ENCODE measurements at places on chromosomes 3 and 15.

- DNase-seq = no peak
Measured at GRCh38 chr15:40927495-40927872, 1.7 kb upstream of the DLL4 start.

GRCh38 chr15:69668039-69668705, 215.6 kb downstream of the RPLP1 start:
- peak; percentile 73 for DNase-seq

DNA sequence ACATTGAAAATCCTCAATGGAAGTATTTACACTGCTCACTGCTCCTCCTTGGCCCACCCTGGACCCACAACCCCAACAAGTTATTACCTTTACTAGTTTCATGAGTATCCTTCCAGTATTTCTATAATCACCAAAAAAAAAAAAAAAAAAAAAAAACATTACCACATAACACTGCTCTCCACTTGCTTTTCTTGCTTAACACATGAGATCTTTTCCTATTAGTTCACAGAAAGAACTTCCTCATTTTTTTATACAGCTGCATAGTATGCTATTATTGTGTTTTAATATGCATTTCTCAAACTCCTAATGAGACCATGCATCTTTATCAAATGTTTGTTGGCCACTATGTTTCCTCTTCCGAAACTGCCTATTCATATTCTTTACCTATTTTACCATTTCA, 14.6 kb downstream of the GABPB1 start:
- DNase-seq = no peak

GRCh38 chr15:45635191-45635638, 386 bp downstream of the SQOR start:
- peak; percentile 91 for DNase-seq

- DNase-seq = no peak
Measured at GRCh38 chr3:64318001-64318400, 92.7 kb upstream of the PRICKLE2 start.

GRCh38 chr15:96896766-96897165, 566.3 kb downstream of the NR2F2 start:
- no peak for DNase-seq

- no peak for DNase-seq
Measured at GRCh38 chr3:188979669-188980310, 192.0 kb upstream of the TPRG1 start.

DNA sequence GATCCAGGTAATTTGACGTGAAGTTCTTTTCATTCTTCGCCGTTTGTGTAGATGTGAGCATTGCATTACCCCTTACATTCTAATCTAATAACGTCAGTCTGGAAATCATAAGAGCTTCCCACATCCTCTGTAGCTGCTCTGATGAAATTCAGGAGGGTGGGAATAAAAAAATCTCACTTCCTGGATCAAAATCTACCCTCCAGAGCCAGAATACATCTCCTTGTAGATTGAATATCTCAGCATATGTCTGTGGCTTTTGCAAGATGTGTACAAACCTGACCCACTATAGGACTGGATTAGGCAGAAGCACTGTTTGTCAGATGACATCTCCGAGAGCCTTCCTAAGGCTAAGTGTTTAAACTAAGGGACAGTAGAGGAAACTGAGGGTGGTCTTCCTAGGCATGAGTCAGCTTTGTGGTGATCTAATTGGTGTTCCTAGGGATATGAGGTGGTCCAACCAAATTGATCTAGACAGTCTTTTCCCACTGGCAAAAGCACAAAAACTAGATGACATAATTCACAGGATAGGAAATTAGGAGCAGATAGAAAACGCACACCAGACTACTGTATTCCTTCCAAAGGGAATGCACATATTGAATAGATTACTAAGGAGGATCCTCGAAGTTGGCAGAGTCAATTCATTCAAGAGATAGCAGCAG, 216.3 kb upstream of the LRTM1 start:
- no peak for DNase-seq

- DNase-seq = no peak
Measured at GRCh38 chr3:157718800-157719199, 215.6 kb upstream of the VEPH1 start.

DNA sequence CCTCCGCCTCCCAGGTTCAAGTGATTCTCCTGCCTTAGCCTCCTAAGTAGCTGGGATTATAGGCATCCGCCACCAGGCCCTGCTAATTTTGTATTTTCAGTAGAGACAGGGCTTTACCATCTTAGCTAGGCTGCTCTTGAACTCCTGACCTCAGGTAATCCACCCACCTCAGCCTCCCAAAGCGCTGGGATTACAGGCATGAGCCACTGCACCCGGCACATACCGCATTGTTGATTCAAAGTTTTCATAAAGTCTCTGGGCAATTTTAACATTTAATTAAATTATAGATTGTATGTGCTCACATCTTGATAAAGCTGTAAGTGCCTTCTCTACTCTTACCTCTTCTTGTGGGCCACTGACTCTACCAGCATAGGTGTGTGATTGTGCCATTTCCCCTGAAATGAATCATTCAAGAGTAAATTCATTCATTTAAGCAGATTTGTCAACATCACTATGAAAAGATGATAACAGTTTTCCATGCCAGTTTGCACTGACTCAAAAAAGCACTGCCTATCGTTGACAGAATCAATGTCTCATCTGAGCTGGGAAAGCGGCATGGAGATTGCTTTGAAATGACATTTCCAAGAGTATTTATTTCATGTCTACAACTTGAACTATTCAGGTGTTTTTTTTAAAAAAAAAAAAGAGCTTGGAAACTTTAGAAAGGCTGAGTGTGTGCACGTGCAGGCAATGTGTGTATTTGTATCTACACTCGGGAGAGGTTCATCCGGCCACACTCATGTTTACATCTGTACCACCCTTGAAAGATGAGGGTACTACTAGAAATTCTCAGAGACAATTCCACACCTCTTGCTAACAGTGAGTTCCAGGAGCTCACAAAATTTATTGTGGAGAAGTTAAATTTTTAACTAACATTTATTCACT, 3.5 kb downstream of the BCL2A1 start:
- DNase-seq = no peak

DNA sequence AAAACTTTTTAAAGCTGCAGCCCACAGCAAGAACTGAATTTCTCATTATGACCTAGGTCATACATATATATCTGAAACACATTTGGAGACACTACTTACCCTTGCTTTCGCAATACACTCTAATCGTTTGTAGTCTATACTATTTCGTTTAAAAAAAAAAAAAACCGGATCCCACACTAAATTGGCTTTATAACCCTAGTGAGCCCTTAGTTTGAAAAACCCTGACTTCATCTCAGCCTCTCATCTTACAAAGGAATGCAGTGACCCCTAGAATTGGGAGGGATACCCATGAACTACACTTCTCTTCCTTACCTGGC, 4.2 kb downstream of the RARRES1 start:
- DNase-seq = no peak

DNA sequence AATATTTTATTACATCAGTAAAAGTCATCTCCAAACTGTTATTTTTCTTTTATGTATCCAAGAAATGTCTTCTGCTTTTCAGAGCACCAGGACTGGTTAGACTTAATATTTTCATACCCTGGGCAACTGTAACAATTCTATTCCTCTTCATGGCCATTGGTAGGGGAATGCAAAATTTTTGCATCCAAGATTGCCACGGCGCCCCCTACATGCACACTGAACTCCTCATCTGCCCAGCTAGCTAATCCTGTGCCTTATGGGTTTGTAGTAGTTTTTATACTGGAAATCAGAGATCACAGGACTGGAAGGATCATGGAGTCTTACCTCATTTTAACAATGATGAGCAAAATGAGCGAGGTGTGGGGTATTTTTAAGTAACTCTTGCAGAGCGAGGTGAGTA, 74.2 kb downstream of the CRTC3 start:
- peak; percentile 81 for DNase-seq

GRCh38 chr3:32817257-32817557, 590 bp upstream of the TRIM71 start:
- peak; percentile 67 for DNase-seq

DNA sequence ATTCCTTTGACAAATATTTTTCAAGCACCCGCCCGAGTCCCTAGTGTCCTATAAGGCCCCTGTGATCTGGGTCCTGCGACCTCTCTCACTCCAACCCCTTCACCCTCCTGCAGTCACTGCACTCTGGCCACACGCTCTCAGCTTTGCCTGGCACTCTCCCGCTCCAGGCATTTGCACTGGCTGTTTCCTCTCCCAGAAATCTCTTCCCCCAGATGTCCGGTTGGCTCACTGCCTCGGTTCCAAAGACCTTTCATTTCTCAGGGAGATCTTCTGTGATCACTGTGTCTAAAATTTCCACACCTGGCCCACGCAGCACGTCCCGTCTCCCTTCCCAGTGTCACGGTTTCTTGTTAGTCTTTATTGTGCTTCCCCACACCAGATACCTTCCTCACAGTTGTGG, 97.4 kb downstream of the WNT7A start:
- DNase-seq = peak; percentile 74

DNA sequence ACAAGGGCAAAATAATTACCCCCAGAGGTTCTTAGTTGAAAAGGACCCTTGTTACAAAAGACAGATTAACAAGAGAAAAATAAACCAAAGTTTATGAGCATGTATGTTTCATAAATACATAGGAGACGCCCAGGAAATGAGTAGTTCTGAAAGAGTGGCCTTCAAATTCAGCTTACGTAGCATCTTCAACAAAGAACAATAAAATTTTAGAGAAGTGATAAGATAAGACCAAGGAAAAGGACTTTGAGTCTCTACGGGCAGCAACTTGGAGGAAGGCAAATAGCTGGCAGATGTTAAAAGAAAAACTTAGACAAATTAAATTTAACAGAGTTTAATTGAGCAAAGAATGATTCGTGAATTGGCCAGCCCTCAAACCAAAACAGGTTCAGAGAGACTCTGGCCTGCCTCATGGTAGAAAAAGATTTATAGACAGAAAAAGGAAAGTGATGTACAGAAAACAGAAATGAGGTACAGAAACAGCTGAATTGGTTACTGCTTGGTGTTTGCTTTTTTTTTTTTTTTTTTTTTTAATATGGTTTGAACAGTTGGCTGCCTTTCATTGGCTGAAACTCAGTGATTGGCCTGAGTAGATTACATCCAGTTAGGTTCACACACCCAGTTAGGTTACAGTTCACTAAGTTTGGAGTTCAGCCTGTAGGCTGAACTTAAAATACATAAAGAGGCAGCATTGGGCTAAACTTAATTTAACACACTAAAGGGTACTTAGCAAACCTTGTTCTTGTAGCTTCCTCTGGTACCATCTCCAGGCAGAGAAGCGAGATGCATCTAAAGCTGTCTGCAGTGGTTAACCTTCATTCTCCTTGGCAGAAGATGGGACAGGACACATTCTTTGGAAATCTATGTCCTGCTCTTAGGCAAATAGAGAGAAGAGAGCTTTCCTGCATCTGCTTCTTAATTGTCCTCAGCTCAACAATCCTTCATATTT, 23.2 kb downstream of the C2CD4B start:
- DNase-seq = no peak

- DNase-seq = no peak
Measured at GRCh38 chr15:57910672-57911071, 154.8 kb downstream of the ALDH1A2 start.

DNA sequence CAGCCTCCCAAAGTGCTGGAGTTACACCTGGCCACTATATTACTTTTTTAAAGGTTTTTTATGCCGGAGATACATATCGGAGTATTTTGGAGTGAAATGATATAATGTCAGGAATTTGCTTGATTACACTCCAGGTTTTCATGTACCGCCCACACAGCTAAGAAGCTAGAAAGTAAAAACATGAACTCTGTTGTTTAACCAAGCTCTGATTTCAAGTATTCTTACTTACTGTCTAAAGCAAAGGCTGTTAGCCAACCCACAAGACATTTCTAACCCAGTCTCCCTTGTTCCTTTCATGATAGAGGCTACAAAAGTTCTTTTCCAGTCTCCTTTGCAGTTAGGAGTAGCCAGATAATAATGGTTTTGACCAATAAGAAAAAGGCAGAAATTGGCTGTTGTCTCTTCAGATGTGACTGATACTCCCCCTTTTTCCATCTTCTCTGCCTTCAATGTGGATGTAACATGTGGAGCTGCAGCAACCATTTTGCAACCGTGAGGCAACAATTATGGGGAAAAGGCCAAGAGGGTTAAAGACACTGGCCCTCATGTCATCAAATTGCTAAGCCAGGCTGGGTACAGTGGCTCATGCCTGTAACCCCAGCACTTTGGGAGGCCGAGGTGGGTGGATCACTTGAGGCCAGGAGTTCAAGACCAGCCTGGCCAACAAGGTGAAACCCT, 6.1 kb upstream of the CP start:
- DNase-seq = no peak

- no peak for DNase-seq
Measured at GRCh38 chr3:172591876-172592771, 68.9 kb upstream of the TNFSF10 start.

DNA sequence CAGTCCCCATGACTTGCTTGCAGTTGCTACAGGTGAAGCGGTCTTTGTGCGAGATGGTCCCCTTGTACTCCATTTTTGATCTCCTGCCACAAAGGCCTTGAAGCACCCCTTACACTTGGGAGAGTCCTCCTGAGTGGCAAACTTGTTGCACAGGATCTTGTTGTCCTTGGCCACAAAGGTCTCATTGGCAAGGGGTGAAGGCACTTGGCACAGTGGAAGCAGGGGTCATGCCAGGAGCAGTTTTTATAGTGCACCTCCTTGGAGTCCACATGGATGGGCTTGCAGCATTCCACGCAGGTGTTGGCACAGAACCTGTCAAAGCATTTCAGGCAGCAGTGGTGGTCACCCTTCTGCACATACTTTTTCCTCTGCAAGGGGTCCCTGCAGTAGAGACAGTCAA, 20.3 kb upstream of the SEC62 start:
- DNase-seq = no peak

DNA sequence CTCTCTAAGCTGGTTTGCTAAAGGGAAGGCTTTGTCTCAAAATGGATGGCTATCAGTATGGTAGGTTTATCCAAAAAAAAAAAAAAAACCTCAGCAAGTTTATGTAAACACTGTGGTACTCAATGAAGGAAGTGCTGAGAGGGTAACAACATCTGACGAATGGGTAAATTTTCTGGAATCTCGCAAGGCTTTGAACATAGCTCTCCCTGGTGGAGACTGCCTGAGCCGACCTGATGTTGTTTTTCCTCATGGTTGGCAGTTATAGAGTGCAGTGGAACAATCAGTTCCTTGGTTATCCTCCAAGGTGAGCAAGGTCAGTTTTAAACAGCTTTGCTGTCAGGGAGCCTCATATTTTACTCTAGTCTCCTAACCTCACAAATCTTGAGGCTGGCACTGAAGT, 94.6 kb downstream of the ZPLD1 start:
- no peak for DNase-seq

GRCh38 chr3:79928687-79929408, 161.1 kb upstream of the ROBO1 start:
- DNase-seq = peak; percentile 62

DNA sequence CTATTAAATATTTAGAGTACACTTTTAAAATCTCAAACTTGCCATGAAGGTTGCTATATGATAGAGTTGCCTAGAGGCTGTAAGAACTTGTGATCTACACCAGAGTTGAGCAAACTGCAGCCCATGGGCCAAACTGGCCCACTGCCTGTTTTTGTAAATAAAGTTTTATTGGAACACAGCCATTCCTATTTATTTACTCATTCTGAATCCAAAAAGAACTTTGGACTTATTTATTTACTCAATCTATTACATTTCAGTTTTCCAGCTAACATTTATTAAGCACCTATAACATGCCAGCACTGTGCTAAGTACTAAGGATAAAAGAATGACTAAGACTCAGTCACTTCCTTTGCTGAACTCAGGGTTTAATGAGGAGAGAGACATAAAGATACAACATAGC, 403.6 kb downstream of the ERC2 start:
- no peak for DNase-seq

All from posterior vena cava (tissue), 2 donors.